Stimulated activated CD4-positive, alpha-beta T cell treated with anti-CD3 and anti-CD28 coated beads, Interleukin-15, amount 100 ng/mL, for 48 hours (primary cell): ENCODE measurements at places on chromosomes 3 and 15.

DNA sequence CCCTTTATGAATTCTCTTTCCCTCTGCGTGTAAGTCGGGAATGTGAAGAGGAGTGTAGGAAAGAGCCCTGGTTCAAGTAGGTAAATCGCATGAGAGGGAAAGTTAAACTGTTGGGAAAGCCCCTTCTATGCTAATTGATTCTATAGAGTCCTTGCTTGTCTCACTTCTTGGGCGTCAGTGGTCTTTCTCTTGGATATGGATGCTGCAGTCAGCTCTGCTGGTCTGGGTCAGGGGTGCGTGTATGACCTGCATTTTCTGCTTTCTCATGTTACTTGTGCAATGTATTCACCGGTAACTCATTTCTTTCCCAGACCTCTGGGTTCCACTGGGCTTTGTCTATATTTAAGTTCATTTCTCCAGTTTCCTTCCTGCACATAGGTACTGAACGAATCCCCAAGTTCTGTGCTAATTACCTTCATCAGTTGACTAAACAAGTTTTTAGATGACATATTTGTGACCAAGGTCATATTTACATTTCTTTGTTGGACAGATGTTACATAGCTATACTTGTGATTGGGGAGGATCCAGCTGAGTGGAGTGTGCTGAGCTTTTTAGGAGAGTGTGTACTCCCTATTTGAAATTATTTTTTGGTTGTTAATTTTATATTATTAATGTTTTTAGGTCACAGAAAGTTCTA, 1.4 kb downstream of the SETD5 start:
- no peak for DNase-seq

DNA sequence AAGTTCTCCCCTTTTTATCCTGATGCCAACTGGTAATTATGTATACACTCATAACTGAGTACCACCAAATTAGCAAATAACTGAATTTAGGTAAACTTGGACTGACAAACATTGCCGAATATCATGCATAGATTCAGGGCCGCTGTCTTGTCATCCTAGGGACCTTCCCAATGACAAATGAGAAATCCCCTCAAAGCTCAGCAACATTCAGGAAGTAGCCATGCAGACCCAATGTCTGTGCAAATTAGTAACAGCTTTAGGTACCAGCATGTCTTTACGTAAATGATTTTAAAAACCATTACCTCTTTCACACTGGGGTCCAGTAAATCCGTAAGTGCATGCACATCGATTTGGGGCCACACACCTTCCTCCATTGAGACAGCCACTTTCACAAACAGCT, 49.5 kb downstream of the FBN1 start:
- no peak for DNase-seq

DNA sequence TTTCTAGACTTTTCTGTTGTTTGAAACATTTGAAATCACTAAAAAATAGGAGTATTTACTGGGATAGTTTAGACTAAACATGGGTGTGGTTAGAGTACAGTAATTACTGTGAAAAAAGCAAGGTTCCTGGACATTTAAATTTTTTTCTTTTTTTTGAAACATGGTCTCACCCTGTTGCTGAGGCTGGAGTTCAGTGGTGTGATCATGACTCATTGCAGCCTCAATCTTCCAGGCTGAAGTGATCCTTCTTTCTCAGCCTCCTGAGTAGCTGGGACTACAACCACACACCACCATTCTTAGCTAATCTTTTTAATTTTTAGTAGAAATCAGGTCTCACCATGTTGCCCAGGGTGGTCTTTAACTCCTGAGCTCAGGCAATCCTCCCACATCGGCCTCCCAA, 20.4 kb upstream of the CELF6 start:
- DNase-seq, result no peak

DNA sequence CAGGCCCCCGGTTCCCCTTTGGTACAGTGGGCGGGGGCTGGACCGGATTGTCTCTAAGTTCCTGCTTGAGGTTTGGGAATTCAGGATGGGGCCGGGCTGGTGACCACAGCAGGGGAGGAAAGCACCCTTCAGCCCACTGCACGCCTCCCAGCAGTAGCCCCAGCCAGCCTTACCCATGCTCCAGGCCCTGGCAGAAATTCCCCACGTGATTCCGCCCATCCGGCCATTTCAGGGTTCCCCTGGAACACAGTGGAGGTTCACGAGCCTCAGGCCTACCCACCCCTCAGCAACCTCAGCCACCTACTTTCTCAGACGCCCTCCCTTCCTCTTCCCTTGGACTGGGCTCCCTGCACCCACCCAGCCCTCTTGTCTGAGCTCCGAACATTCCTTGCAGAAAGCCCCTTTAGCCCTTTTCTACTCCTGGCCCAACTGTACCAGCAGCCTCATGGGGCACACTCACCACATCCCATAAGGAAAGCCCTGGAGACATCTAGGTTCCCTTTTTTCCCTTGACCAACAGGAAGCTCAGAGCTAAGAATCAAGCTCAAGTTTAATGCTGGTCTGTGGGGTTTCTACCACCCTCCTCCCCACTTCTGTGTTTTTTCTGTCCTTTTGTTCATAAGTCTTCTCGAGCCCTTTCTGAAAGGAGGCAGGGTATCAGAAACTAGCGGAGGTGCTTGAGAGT, 11.5 kb downstream of the ALS2CL start:
- DNase-seq, result no peak

DNA sequence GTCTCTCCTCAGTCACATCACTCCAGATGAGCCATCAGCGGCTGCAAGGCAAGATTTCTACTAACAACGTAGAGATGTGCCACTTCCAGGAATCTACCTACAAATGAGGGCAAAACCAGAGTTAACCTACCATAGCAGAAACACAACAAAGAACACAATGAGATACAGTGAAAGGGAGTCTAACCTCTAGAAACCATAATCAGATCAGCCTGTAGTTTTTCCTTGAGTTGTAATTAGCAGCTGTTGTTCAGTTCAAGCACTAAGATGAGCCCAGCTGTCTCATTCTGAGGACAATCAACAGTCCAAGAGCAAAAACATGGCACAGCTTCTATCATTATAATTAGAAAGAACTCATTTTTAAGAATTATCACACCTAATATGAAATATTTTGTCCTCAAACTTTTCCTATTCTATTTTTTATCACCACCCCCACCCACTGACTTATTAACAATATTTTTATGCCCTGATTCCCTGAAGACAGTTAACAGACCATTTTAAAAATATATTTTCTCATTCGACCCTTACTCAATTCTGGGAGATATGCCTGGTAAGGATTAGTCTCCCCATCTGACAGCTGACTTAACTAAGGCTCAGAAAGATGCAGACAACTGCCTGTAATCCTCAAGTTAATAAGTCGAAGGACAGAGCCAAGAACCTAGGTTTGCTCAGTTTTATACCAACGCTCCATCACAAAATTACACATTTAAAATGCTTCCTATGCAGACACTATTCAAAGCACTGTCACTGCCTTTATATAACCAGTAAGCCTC, 50.1 kb downstream of the MAGI1 start:
- no peak for DNase-seq

- DNase-seq, result no peak
These were observed 12.0 kb downstream of the PLSCR1 start for GRCh38 chr3:146532406-146532805.

DNA sequence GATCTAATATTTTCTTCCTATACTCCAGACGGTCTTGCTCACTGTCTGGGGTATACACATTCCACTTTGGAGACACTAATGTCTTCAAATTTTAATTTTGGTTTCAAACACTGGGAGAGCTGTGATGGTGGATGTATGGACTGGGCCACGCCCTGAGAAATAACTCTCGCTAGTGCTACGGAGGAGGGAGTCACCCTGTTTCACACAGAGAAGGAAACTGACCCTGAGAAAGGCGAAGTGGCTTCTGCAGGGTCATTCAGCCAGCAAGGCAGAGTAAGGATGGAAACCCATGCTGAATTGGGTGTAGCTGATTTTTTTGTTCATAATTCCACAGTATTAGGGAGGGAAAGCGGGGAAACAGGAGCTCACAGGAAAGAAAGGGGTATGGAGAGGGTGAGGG, 8.6 kb upstream of the SKIC8 start:
- DNase-seq, result no peak

- DNase-seq, result no peak
These were observed 251.4 kb upstream of the ROPN1 start for GRCh38 chr3:124243177-124243859.

DNA sequence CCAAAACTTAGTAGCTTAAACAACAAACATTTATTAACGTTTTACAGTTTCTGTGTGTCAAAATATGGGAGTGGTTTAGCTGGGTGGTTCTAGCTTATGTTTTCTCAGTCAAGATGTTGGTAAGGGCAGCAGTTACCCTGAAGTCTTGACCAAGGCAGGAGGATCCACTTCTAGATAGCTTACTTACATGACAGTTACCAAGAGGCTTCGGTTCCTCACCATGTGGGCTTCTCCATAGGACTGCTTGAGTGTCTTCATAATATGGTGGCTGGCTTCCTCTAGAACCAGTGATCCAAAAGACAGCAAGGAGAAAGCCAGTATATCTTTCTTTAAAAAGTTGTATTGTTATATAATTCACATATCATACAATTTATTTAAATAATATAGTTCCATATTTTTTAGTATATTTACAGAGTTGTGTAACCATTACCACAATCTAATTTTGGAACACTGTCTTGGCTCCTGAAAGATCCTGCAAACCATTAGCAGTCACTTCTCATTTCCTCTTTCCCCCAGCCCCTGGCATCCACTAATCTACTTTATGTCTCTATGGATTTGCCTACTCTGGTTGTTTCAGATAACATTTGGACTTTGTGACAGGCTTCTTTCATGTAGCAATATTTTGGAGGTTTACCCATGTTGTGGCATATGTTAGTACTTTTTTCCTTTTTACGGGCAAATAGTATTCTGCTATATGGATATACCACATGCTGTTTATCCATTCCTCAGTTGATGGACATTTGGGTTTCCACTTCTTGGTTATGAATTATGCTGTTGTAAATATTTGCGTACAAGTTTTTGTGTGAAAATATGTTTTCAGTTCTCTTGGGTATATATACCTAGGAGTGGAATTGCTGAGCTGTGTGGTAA, 33.3 kb downstream of the MAPK6 start:
- DNase-seq, result no peak

DNA sequence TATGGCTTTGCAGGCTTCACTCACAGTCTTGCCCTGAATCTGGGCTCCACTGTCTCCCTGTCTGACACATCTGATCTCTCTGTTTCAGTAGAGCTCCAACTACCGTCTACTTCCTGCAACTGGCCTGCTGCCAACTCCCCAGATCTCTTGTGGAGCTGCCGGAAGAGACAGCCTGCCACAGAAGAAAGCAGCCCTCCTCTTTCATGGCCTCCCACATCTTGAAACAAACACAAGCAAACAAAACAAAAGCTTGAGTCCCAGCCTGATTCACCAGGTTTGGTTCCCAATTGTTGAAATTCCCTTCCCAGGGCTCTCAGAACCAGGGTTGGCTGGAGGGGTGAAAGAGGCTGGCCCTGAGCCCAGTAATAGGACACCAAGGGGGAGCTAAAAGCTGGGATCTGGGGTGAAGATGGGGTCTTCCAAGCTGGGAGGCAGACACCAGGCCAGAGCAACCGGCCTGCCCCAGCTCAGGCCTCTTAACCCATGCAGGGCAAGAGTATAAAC, 55.3 kb upstream of the CA12 start:
- peak; percentile 63 for DNase-seq

- DNase-seq, result peak; percentile 52
These were observed 43.9 kb upstream of the RYK start for GRCh38 chr3:134294302-134295280.

DNA sequence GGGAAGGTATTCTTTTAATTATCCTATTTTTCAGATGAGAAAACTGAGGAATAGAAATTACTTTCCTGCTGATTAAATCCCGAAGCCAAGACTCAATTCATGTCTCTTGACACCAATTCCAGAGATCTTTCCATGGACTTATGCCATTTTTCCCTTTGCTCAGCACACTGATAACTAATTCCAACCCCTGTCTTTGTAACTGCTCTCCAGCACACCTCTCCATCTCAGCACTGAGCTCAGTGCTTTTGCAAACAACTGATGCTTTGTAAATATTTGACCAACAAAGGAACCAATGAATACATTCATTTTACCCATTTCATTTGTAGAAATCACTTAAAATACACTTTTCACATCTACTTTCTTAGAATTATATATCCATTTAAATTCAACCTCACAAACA, 249.1 kb downstream of the IL5RA start:
- DNase-seq, result no peak

- DNase-seq, result no peak
These were observed 373.1 kb downstream of the MFSD1 start for GRCh38 chr3:159174715-159175692.

GRCh38 chr15:31489801-31490646, 163.4 kb downstream of the KLF13 start:
- peak; percentile 18 for DNase-seq
